ENCODE measurements at places on chromosomes 12 and 14.
A peak's percentile ranks its signal among the peaks of the same experiment; 100 is the strongest.

DNA sequence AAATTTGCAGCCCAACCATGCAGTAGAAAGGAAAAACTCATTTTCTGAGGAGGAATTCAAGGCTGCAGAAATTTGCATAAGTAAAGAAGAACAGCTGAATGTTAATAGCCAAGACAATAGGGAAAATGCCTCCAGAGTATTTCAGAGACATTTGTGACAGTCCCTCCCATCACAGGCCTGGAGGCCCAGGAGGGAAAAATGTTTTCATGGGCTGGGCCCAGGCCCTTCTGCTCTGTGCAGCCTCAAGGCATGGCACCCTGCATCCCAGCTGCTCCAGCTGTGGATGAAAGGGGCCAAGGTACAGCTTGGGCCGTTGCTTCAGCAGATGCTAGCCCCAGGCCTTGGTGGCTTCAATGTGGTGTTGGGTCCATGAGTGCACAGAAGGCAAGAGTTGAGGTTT, 62.3 kb downstream of the ATXN7L3B start:
- DNase-seq, result no peak

- no peak for DNase-seq
Observed at GRCh38 chr14:51533872-51534553, 117.7 kb upstream of the FRMD6 start.

DNA sequence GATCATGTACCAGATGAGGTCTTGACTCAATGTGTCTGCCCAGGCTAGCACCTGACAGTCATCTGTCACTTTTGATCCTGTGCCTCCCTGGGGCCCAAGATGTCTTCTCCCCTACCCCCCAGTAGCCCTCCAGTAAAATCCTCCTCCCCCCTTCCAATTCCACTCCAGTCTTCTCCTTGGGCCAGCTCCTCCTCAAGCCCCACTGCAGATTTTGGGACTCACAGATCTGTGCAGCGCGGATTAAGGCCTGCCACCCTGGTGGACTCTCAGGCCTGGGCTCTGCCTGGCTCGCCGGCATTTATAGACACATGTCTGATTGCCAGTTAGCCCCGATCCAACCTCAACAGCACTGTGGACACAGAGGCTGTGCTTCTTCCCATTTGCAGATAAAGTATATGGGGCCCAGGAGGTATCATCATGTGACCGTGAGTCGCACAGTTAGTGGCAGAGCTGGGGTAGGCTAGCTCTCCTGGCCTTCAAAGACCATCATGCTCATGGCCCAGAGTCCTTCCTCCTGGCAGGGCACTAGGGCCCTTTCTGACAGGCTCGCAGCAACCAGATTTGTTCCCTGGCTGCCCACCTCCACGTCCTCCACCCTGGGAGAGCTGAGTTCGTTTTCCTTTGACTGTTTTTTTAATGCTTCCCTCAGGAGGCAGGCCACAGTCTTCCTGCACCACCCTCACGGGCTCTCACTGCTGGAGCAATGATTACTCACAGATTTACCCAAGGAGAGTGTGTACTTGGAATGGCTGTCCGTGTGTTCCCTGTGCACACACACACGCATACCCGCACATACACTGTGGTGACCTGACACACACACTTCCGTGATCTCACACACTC, 98.3 kb upstream of the DIO3 start:
- no peak for DNase-seq

- no peak for DNase-seq
Observed at GRCh38 chr12:101229841-101230241, 19.8 kb upstream of the SLC5A8 start.

GRCh38 chr12:21323736-21324135, 11.0 kb downstream of the SLCO1A2 start:
- DNase-seq, result no peak

- DNase-seq, result no peak
Observed at GRCh38 chr12:126224032-126224431, 1158.8 kb downstream of the AACS start.

GRCh38 chr12:101570047-101570446, 24.7 kb upstream of the MYBPC1 start:
- DNase-seq, result peak; percentile 28

DNA sequence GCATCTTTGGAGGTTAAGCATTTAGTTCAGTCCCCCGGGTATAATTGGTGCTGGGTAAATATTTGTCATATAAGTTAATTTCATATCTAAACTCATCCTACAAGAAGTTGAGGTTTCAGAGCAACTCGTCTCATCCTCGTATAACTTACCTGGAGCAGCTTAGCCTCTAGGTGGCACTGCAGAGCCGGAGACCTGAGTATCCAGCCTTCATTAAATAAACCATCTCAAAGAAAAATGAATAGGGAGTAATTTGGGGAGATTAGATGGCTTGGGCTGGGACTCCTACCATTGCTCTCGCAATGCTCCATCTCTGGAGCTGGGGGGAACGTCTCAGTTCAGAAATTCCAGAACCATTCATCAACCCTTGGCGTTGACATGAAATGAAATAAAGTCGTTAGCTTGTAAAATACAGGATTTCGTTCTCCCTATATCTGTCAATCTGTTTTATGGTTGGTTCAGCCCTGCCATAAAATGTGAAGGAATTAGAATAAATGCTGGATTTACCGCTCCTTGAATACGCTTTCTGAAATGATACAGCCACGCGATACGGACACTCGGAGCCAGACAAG, 122.9 kb upstream of the TMEM132D start:
- peak; percentile 41 for DNase-seq

DNA sequence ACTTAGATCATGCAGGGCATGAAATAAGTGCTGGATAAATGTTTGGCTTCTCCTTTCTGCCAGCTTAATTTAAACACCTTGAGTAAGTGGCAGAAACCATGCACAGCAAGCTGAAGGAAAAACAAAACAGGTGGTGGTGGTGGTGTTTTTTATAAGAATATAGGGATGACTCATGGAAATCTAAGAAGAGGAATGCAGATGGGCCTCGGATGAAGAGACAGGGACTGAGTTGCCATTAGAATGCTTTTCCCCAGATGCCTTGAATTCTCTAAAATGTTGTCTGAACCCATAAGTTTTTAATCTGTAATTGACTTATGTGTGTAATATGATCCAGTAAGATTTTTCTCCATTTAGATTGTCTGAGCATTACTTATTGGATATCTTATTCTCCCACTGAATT, 93.1 kb upstream of the ZDHHC17 start:
- no peak for DNase-seq

GRCh38 chr12:46983959-46984841, 95.2 kb upstream of the PCED1B start:
- DNase-seq, result peak; percentile 1

DNA sequence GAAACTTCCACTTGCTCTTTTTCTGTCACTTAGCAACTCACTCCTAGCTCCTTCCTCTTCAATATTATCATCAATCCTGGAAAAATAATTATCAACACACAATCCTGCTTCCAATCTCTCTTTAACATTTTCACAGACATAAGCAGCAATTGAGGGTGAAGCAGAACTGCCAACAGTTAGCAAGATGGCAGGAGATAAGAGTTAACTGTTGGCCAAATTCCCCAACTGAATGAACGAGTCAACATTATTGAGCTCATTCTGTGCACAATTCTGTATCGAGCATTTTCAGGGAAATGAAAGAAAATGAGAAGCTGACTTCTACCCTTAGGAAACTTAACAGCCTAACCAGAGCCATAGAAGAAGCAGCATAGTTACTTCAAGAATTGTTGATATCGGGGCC, 152.0 kb downstream of the KCNA5 start:
- DNase-seq, result no peak

- DNase-seq, result no peak
Observed at GRCh38 chr12:11916771-11917170, 154.0 kb upstream of the BCL2L14 start.

- DNase-seq, result no peak
Observed at GRCh38 chr14:35050652-35051051, 4.6 kb downstream of the FAM177A1 start.

- peak; percentile 20 for DNase-seq
Observed at GRCh38 chr14:61462566-61463193, 141.3 kb downstream of the PRKCH start.

- no peak for DNase-seq
Observed at GRCh38 chr12:47863467-47863866, 41.3 kb downstream of the VDR start.

DNA sequence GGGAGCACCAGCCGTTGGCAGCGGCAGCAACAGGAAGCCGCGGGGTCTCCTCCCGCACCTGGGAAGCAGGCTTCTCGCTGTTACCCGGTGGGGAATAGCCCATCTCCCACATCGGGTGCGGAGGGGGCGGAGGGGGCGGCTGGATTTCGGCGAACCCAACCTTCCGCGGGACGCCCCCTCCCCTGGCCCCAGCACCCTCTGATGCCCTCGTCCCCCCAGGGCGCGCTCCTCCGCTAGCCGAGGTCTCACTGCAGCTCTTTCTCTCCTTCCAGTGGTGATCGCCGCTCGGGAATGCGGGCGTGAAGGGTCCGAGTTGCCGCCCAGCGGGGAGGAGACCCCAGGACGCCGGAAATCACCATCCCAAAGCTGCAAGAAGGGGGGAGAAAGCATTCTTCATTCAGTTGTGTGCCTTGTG, 303 bp downstream of the SAMD4A start:
- DNase-seq, result no peak

DNA sequence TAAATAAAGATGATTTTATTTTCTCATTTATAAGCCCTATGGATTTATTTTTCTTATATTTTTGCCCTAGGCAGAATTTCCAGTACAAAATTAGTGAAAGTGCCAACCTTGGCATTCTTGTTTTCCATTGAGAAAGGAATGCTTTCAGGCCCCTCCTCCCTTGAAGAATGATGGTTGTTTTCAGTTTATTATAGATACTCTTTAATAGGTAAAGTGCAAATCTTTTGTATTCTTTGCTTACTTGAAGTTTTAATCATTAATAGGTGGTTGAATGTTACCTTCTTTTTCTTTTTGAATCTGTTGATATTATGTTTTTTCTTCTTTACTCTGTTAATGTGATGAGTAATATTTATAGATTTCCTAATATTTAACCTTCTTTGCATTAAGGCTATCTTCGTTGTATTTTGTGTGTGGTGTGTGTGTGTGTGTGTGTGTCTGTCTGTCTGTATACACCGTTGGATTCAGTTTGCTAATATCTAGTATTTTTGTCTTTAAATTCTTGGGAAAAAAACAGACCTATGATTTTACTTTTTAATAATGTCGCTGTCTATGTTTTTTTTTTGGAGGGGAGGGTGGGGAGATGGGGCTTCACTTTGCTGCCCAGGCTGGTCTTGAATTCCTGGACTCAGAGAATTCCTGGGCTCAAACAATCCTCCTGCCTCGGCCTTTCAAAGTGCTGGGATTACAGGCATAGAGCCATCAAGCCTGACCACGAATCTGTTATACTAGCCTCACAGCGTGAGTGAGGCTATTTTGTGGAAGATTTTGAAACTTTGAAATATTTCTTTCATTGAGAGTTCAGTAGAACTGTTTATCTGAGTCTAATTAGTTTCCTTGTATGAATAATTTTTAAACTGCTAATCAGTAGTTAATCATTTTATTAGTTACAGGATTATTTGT, 13.5 kb downstream of the SRGAP1 start:
- DNase-seq, result no peak

DNA sequence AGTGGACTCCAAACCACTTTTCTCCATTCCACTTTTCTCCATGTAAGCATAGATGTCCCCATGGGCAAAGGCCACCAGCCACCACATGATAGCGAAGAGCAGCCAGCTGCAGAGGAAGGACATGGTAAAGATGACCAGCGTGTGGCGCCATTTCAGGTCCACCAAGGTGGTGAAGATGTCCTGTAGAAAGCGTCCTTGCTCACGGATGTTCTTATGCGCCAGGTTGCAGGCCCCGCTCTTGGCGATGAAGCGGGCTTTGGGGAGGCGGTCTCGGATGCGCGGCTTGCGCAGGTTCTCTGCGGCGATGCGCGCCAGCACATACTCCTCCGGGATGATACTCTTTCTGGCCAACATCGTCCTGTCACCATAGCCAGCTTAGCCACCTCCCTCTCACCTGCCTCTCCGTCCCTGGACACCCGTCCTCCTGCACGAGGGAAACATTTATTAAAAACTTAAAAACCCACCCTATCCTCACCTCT, 1.2 kb downstream of the KCNJ8 start:
- peak; percentile 7 for DNase-seq

- no peak for DNase-seq
Observed at GRCh38 chr12:402029-402389, 565 bp downstream of the CCDC77 start.

DNA sequence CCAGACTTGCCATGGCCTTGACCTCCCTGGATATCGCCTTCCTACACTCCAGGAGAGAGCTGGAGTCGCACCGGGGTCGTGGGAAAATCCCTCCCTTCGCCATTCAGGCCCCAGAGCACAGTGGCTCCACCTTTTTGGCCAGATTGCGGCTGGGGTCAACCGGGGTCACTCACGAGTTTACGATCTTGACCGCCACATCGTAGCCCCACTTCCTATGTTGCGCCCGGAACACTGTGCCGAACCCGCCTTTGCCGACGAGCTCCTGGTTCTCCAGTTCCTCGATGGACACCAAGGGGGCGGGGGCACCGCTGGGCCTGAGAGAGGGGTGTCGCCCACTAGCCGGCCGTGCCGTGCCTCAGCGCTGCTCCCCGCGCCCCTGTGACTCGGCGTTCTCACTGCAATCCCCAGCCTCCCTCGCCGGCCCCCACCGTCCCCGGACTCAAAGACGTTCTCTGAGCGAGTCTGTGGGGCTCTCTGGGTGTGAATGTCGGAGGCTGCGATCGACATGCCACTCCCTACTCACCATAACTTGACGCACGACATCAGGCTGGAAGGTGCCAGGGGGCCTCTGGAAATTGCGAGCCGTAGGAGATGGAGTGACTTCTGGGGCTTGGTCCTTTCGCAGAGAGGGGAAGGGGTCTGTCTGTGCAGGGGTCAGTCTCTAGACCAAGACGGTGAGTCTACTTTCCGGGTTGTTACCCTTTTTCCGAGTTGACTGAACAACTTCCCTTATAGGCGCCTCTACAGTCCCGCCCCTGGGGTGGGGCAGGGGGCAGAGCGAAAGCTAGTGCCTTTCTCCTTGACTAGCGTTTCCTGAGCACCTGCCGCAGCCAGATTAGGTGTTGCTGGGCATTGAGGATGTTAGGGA, at the start of gene RIPK3:
RIPK3 (minus strand) TSS at position 708 of the 868 bp plus-strand sequence; CDS start at position 543, 165 bp downstream.
- no peak for DNase-seq

GRCh38 chr14:24481622-24482324, 26.3 kb downstream of the CMA1 start:
- peak; percentile 12 for DNase-seq

DNA sequence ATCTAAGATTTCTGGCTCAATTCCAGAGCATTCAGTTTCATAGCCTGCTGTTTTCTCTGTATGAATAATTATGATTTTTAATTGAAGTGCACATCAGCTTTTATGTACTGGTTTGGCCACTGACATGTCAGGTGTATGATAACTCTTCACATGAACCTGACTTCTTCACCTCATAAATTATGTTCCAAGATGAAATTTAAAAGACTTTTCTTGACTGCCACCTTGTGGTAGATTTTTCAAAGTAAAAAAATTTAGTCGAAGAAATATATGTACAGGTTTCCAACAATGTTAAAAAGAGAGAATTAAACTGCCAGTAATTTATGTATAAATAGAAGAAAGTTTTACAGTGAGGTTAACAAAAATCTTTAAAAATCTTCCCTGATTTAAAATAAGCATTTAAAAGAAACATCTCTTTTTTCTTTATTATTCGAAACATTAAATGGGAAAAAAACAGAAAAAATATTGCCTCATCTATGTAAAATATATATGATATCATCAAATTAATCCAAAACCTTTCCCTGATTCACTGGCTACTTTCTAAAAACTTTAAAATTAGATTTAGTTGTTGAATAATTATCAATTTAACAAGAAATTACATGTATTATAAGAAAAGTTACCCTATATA, 124.9 kb upstream of the ATXN7L3B start:
- DNase-seq, result peak; percentile 31

All from NCI-H345 (cell line).